Osteocyte (in vitro differentiated cells): ENCODE measurements at places on chromosomes 4 and X. TPM values are rescaled to one million over a fixed set of nuclear protein-coding genes. Genes with fewer than 3 reads are reported as not detected.

GRCh38 chrX:48523682-48524081 is 2.1 kb downstream of the EBP start:
- no peaks in the 10 kb centered on the region for H3K27me3 ChIP-seq
- no peak overlapping the region for H3K27ac ChIP-seq
- H3K4me1 ChIP-seq = peaks cover 3% of the 10 kb centered on the region
- no peak overlapping the region for H3K4me3 ChIP-seq
- H3K36me3 ChIP-seq = peaks cover 5% of the 10 kb centered on the region

- H3K27me3 ChIP-seq = no peaks in the 10 kb centered on the region
- H3K27ac ChIP-seq = peak overlapping the region; percentile 31
- DNase-seq = no peak
- peaks cover 11% of the 10 kb centered on the region for H3K36me3 ChIP-seq
These were observed 7.5 kb downstream of the ADD1 start for GRCh38 chr4:2850966-2851798.

DNA sequence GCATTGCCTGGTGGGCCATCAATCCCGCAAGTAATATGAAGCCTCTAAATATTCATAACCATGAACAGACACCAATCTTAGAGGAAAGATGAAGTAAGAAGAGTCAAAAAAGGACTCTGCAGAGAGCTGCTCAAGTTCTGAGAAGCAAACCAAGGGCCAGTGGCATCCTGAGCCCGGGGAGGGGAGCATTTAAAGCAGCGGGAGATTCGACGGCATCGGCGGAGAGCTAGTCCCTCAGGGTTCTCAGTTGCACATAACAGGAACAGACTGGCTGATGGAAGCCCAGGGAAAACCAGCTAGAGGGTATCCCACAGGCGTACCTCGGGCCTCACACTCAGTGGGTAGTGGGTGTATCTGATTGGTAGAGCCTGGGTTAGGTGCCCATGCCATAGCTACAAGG is 4.9 kb upstream of the PNMA6E start:
- H3K27me3 ChIP-seq = peaks cover 19% of the 10 kb centered on the region
- H3K36me3 ChIP-seq = no peaks in the 10 kb centered on the region
- DNase-seq = no peak
- no peak overlapping the region for H3K4me3 ChIP-seq
- H3K27ac ChIP-seq = no peak overlapping the region

GRCh38 chr4:16142598-16143310 is 58.9 kb upstream of the PROM1 start:
- peaks cover 10% of the 10 kb centered on the region for H3K4me1 ChIP-seq
- no peak for DNase-seq
- H3K27ac ChIP-seq = no peak overlapping the region
- no peak overlapping the region for H3K4me3 ChIP-seq
- no peaks in the 10 kb centered on the region for H3K36me3 ChIP-seq

DNA sequence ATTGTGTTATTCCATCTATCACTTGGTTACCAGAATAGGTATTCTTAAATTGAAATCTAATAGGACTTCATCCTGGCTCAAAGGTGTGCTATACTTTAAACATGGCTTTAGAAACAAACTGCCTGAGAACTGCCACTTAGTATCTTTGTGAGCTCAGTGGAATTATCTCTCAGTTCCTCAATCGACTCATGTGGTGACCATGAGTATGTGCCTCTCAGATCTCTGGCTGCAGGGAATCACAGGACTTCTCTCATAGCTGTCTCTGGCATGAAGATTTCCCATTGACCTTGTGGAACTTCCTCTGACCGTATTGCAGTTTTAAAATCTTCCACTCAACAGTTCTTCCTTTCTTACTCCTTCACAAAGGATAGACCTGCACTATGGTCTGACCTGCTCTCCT is 681.9 kb upstream of the BOD1L1 start:
- H3K27me3 ChIP-seq = peaks cover 49% of the 10 kb centered on the region
- H3K4me1 ChIP-seq = no peaks in the 10 kb centered on the region
- H3K36me3 ChIP-seq = no peaks in the 10 kb centered on the region

- H3K27me3 ChIP-seq = no peaks in the 10 kb centered on the region
- peaks cover 5% of the 10 kb centered on the region for H3K36me3 ChIP-seq
- peak overlapping the region; percentile 46 for H3K27ac ChIP-seq
- DNase-seq = no peak
These were observed 137.0 kb downstream of the AMMECR1 start for GRCh38 chrX:110180928-110181310.

DNA sequence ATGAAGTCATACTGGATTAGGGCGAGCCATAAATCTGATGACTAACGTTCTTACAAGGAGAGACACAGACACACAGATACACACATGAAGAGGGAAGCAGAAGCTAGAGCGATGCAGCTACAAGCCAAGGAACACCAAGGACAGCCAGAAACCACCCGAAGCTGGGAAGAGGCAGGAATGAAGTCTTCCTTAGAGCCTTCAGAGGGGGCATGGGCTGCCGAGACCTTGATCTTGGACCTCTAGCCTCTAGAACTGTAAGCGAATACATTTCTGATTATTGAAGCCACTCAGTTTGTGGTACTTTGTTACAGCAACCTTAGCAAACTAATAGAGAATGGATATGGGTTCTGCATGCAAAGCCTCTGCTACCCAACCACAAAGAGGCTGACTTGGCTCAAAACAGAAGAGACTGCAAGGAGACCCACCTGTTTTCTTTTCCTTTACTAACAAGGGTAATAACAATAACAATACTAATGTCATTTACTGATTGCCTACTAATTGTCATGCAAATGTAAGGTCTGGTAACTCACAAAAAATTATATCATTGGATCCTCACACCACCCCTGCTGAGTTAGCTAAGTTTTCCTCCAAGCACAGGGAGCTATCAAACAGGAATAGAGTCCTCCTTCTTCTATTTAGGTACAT is 10.1 kb upstream of the LDB2 start:
- peaks cover 3% of the 10 kb centered on the region for H3K4me1 ChIP-seq
- no peak overlapping the region for H3K4me3 ChIP-seq
- H3K36me3 ChIP-seq = no peaks in the 10 kb centered on the region
- H3K27me3 ChIP-seq = peaks cover 9% of the 10 kb centered on the region
- H3K27ac ChIP-seq = no peak overlapping the region
- DNase-seq = no peak

Gene TMEM255A
- 0.16 TPM in 2 replicates for total RNA-seq

Gene FAM9C
- not detected in 2 replicates for total RNA-seq

- no peaks in the 10 kb centered on the region for H3K27me3 ChIP-seq
- H3K4me3 ChIP-seq = no peak overlapping the region
- DNase-seq = no peak
- H3K4me1 ChIP-seq = peaks cover 9% of the 10 kb centered on the region
- H3K36me3 ChIP-seq = peaks cover 3% of the 10 kb centered on the region
These were observed 60.0 kb upstream of the DCLK2 start for GRCh38 chr4:150018257-150018656.

GRCh38 chr4:86362510-86362909 is 2.7 kb upstream of the MAPK10 start:
- H3K4me3 ChIP-seq = no peak overlapping the region
- H3K4me1 ChIP-seq = peaks cover 43% of the 10 kb centered on the region
- H3K27ac ChIP-seq = no peak overlapping the region

Gene COL4A6
- 36.2 and 36.9 TPM in 2 replicates for total RNA-seq

Gene ALPK1
- 8.3 and 9.1 TPM in 2 replicates for total RNA-seq

Gene ADAM29
- total RNA-seq = not detected in 2 replicates

DNA sequence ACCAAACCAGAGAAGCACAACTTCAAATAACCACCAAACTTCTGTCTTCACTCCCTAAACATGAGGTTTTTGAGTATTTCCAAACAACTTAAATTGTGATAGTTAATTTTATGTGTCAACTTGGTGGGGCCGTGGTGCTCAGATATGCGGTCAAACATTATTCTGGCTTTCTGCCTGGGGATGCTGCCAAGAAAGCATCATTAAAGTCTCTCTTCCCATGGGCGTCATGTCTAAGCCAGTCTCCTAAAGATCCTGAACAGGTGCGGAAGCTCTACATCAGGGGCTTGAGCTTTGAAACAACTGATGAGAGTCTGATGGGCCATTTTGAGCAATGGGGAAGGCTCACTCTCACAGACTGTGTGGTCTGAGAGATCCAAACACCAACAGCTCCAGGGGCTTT is 24.1 kb upstream of the SOD3 start:
- no peaks in the 10 kb centered on the region for H3K36me3 ChIP-seq
- peaks cover 34% of the 10 kb centered on the region for H3K4me1 ChIP-seq
- no peak overlapping the region for H3K27ac ChIP-seq
- peak; percentile 10 for DNase-seq
- H3K27me3 ChIP-seq = no peaks in the 10 kb centered on the region

DNA sequence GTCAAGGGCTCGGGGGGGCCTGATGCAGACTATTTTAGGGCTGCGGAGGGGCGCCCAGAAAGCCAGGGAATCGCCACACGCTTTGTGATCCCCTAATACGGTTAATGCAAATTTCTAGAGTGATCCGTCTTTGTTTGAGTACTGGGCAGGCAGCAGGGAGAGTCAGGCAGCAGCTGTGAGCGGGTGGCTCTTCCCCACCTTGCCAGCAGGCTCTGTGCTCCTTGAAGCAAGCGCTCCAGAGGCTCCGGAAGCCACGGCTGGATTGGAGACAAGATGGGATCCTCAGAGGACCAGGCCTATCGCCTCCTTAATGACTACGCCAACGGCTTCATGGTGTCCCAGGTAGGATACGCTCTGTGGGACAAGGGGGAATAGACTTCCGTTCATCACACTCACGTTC is at the start of gene ASMT:
Gene ASMT, plus strand, starts transcription at position 133 of the 400 bp plus-strand sequence. Its CDS starts 141 bp downstream, at position 274.
- H3K4me1 ChIP-seq = no peaks in the 10 kb centered on the region
- no peak within 1 kb of the TSS for H3K4me3 ChIP-seq
- H3K27ac ChIP-seq = no peak within 1 kb of the TSS
- DNase-seq = no peak

DNA sequence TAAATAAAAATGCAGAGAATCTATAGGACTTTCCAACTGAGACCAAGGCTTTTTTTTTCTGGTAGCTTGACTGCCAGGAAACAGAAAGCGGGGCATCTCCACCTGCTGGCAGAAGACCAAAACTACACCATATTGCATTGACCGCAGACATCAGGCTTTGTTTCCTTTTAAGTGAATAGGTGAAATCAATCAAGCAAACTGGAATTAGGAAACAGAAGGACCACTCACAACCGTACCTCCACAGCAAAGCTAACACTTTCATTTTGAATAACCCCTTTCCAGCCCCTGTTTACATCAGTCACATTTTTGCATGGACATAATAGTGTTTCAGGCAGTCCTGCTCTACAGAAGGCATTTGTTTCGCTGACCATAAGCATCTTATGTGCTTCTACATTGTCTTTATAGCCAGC is 218.2 kb downstream of the IDS start:
- no peak for DNase-seq
- H3K27ac ChIP-seq = no peak overlapping the region
- H3K27me3 ChIP-seq = no peaks in the 10 kb centered on the region
- H3K36me3 ChIP-seq = no peaks in the 10 kb centered on the region
- no peak overlapping the region for H3K4me3 ChIP-seq

- no peak for DNase-seq
- no peak overlapping the region for H3K4me3 ChIP-seq
- H3K27me3 ChIP-seq = peaks cover 34% of the 10 kb centered on the region
- H3K36me3 ChIP-seq = no peaks in the 10 kb centered on the region
These were observed 17.2 kb downstream of the SMIM31 start for GRCh38 chr4:164771088-164771487.
